ENCODE measurements at places on chromosomes 2 and 18. TPM values are rescaled to one million over a fixed set of nuclear protein-coding genes. Genes with fewer than 3 reads are reported as not detected.

G6PC2 gene
- total RNA-seq: not detected

KIAA2012 gene
- 0.19 TPM for total RNA-seq

CAD gene
- total RNA-seq: 14.8 TPM

CGREF1 gene
- total RNA-seq: 0.57 TPM

GKN1 gene
- 1.4 TPM for total RNA-seq

HOXD13 gene
- not detected for total RNA-seq

DNA sequence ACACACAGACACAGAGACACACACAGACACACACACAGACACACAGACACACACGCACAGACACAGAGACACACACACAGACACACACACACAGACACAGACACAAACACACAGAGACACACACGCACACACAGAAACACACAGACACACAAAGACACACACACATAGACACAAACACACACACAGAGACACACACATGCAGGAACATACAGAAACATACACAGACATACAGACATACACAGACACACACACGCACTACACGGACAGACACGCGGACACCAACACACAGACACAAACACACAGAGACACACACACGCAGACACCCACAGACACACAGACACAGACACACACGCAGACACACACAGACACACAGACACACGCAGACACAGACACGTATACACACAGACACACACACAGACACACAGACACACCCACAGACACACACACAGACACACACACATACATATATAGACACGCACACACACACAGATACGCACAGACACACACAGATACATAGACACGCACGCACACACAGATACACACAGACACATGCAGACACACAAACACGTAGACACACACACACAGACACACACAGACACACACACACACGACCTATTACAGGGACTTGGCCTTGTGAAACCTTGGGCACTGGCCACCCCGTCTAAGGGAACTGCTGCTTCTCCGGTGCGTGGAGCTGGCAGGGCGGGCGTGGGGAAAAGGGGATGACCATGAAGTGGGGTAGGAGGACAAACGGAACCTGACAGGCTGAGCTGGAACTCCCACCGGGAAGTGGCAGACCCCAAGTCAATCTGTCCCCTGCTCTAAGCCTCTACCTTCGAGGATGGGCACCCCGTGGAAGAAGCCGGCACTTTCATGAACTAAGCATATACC, 211.4 kb downstream of the TFCP2L1 start:
- no peaks in the 10 kb centered on the region for H3K36me3 ChIP-seq
- DNase-seq: no peak
- no peaks in the 10 kb centered on the region for H3K4me1 ChIP-seq
- H3K27ac ChIP-seq: no peak overlapping the region

DNA sequence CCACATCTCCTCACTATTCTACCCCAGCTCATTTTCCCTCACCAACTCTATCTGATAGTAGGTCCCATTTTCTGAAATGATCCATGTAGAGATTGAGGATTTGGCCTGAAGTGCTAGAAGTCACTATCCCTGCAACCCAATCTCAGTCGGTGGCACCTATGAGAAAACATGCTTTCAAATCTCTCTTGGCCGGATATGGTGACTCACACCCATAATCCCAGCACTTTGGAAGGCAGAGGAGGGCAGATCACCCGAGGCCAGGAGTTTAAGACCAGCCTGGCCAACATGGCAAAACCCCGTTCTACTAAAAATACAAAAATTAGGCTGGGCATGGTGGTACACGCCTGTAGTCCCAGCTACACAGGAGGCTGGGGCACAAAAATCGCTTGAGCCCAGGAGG, 19.1 kb upstream of the MARCHF4 start:
- H3K27me3 ChIP-seq: no peaks in the 10 kb centered on the region
- no peak for DNase-seq
- no peak overlapping the region for H3K27ac ChIP-seq
- H3K36me3 ChIP-seq: no peaks in the 10 kb centered on the region
- H3K4me3 ChIP-seq: no peak overlapping the region

DNA sequence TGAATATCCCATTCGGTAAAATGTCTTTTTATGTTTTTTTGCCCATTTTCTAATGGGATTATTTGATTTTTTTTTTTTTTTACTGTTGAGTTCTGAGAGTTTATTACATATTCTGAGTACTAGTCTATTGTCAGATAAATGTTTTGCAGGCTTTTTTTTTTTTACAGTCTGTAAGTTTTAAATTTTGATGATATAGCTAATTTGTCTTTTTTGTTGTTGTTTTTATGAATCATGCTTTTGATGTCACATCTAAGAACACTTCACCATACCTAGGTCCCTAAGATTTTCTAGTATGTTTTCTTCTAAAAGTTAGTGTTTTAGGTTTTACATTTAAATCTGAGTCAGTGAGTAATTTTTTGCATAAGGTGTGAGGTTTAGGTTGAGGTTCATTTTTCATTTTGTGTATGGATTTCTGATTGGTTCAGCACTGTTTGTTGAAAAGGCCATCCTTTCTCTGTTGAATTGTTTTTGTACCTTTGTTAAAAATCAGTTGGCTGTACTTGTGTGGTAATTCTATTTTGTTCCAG, 40.7 kb downstream of the PTPN4 start:
- no peak for DNase-seq
- H3K36me3 ChIP-seq: peaks cover 3% of the 10 kb centered on the region
- no peak overlapping the region for H3K27ac ChIP-seq
- no peaks in the 10 kb centered on the region for H3K27me3 ChIP-seq
- H3K4me1 ChIP-seq: no peaks in the 10 kb centered on the region
- no peak overlapping the region for H3K4me3 ChIP-seq

GRCh38 chr2:115034801-115035200, 592.4 kb downstream of the DPP10 start:
- H3K4me3 ChIP-seq: no peak overlapping the region
- no peaks in the 10 kb centered on the region for H3K4me1 ChIP-seq
- H3K27ac ChIP-seq: no peak overlapping the region
- no peaks in the 10 kb centered on the region for H3K27me3 ChIP-seq

- DNase-seq: no peak
- H3K4me1 ChIP-seq: no peaks in the 10 kb centered on the region
- no peak overlapping the region for H3K27ac ChIP-seq
- no peaks in the 10 kb centered on the region for H3K27me3 ChIP-seq
- H3K36me3 ChIP-seq: no peaks in the 10 kb centered on the region
- no peak overlapping the region for H3K4me3 ChIP-seq
These were observed 75.7 kb downstream of the FTCDNL1 start for GRCh38 chr2:199775267-199775666.

DNA sequence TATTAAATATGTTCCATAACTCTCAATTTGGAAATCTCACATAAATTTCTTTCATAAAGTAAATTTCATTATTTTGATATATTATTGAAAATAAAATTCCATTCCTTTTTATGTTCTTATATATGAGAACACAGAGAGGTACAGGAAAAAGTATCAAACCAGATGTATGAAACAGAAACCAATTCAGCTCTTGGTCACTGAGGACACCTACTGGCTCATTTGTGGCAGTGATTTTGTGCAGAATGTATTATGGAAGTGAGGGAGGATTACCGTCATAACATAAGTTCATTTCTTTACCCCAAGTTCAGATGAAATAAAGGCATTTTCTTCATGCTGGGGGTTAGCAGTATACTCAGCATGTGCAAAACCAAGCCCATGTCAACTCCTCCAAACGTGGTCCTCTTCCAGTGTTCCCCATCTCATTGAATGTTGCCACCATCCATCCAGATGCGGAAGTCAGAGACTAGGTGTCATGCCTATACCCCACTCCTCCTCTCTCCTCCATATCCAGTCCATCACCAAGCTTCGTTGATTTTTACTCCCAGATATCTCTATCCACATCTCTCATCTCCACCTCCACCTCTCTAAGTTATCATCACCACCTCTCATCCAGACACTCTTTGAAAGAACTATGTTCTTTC, 41.7 kb upstream of the MALL start:
- no peak overlapping the region for H3K4me3 ChIP-seq
- H3K27me3 ChIP-seq: no peaks in the 10 kb centered on the region
- H3K27ac ChIP-seq: no peak overlapping the region
- DNase-seq: peak; percentile 22

DNA sequence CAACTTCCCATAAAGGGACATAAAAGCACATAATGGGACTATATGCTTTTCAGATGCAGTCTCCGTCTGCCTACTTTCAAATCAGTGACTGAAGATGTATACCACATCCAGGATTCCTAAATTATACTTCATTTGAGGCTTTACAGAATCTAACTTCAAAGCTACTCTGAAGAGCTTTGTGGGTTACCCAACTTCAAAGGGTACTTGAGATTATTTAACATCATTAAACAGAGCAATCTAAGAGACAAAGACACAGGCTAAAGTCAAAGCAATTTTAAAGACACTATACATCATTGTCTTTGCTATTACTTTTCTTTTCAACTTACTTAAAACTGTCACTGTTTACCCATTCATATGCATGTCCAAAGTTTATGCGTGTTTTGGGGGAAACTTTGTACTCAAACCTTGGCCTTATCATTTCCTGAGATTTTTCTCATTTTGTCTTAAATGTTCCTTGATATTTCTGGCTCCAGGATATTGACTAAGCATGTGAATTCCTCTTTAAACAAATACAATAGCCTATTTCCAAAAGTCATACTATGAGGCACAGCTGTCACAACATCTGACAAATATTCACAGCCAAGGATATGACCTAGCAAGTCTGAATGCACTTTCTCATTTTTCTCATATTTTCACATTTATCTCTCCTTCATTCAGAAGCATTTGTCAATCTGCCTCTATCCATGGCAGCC, 1985.1 kb upstream of the PIK3C3 start:
- no peaks in the 10 kb centered on the region for H3K36me3 ChIP-seq
- no peaks in the 10 kb centered on the region for H3K27me3 ChIP-seq
- H3K4me3 ChIP-seq: no peak overlapping the region

DNA sequence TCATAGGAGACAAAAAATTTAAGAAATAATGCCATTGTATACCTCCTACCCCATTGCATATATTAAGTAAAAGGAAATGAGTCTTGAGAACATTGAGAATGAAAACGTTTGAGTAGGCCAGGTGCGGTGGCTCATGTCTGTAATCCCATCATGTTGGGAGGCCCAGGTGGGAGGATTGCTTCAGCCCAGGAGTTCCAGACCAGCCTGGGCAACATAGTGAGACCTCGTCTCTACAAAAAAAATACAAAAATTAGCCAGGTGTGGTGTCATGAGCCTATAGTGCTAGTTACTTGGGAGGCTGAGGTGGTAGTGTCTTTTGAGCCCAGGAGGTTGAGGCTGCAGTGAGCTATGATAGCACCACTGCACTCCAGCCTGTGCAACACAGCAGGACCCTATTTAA, 107.7 kb upstream of the MGAT5 start:
- no peak for DNase-seq
- H3K27ac ChIP-seq: no peak overlapping the region
- H3K4me3 ChIP-seq: no peak overlapping the region
- no peaks in the 10 kb centered on the region for H3K36me3 ChIP-seq
- no peaks in the 10 kb centered on the region for H3K27me3 ChIP-seq

GRCh38 chr2:74201196-74201595, 2.8 kb downstream of the MTHFD2 start:
- H3K36me3 ChIP-seq: peaks cover 12% of the 10 kb centered on the region
- DNase-seq: no peak
- H3K4me3 ChIP-seq: no peak overlapping the region

- no peaks in the 10 kb centered on the region for H3K27me3 ChIP-seq
- DNase-seq: no peak
- no peaks in the 10 kb centered on the region for H3K4me1 ChIP-seq
- no peak overlapping the region for H3K4me3 ChIP-seq
- H3K27ac ChIP-seq: no peak overlapping the region
These were observed 242.4 kb upstream of the ST6GAL2 start for GRCh38 chr2:107128381-107128780.

- peaks cover 8% of the 10 kb centered on the region for H3K36me3 ChIP-seq
- no peak overlapping the region for H3K27ac ChIP-seq
- H3K4me3 ChIP-seq: no peak overlapping the region
- peaks cover 58% of the 10 kb centered on the region for H3K4me1 ChIP-seq
- no peak for DNase-seq
- no peaks in the 10 kb centered on the region for H3K27me3 ChIP-seq
These were observed 3.1 kb upstream of the TMEM185B start for GRCh38 chr2:120226316-120226715.

DNA sequence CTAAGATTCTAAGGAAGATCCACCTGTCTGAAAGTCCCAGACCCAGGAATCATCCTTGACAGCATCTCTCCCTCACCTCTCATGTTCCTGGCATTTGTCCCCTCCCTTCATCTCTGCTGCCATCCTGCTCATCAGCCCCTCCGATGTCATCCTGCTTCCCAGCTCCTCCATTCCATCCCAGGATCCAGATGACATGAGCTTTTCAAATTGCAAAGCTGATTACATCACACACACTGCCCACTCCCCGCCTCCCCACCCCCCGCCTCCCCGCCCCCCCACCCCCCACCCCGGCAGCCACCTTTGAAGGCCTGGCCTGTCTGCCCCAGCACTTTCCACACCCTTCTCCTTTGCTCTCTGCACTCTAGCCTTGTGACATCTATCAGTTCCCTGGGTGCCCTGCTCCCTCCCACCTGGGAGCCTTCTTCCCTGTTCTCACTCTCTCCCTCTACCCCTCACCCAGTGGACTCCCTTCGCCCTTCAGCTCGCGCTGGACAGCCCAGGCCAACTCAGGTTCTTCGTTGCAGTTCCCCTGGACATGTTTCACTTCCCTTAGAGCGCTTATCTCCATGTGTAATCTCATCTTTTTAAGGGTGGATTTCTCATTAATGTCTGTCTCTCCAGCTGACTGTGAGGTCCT, 61.6 kb downstream of the DNMT3A start:
- peaks cover 20% of the 10 kb centered on the region for H3K36me3 ChIP-seq
- no peak for DNase-seq
- H3K27me3 ChIP-seq: no peaks in the 10 kb centered on the region

DNA sequence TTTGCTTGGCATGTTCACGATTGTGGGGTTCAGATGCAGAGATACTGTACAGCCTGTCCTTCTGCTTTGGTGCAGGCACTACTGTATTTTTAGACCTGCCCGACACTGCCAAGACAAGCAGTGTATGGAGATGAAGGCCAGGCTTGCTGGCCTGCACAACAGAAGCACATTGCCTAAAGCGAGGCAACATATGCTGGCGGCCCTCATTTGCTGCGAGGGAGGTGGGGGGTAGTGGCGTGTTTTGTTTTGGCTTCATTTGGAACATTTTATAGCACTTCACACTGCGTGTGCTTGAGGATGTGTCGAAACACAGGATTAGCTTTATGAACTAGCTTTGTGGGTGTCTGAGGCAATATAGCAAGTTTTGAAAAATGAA, 27.0 kb downstream of the TMEM182 start:
- no peaks in the 10 kb centered on the region for H3K4me1 ChIP-seq
- H3K36me3 ChIP-seq: no peaks in the 10 kb centered on the region
- H3K27me3 ChIP-seq: no peaks in the 10 kb centered on the region
- H3K4me3 ChIP-seq: no peak overlapping the region
- DNase-seq: no peak
- H3K27ac ChIP-seq: no peak overlapping the region

DNA sequence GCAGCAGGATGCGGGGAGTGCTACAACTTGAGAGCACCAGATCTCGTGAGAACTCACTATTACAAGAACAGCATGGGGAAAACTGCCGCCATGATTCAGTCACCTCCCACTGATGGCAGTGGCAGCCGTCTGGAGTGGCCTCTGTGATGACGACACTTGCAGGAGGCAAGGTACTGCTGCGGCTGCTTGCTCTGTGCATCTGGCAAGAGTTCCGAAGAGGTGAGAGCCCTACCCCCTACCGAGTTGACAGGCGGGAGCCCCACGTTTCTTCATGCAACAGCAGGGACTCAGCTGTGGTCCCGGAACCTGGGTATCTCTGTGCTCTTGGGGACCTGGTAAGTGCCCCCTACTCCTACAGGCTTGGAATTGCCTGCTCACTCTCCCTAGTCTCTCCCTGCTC, 1672.7 kb upstream of the TMEFF2 start:
- no peaks in the 10 kb centered on the region for H3K36me3 ChIP-seq
- H3K4me1 ChIP-seq: no peaks in the 10 kb centered on the region
- H3K27ac ChIP-seq: no peak overlapping the region
- no peaks in the 10 kb centered on the region for H3K27me3 ChIP-seq
- H3K4me3 ChIP-seq: no peak overlapping the region
